ENCODE measurements at places on chromosomes 16 and 17. TPM values are rescaled to one million over a fixed set of nuclear protein-coding genes. Genes with fewer than 3 reads are reported as not detected.

- H3K27me3 ChIP-seq: no peaks in the 10 kb centered on the region
- no peak for DNase-seq
- no peak overlapping the region for H3K27ac ChIP-seq
- peaks cover 6% of the 10 kb centered on the region for H3K4me1 ChIP-seq
These were observed 22.1 kb downstream of the MPRIP start for GRCh38 chr17:17064322-17064721.

DNA sequence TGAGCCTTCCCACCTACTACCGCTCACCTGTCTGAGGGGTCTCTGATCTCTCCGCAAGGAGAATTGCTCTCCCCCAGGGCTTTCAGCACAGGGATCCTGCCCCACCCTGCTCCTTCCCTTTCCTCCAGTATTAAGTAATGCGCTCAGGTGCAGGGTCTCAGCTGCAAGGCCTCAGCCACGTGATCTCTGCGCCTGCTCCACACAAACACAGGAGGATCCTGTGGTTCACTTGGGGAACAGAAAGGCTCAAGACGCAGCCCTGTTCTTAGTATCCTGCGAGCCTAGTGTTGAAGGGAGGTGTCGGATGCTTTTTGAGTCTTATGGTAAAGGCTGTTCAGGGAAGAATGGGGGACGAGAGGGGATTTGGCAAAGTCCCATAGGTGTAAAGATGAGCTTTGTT, 41.6 kb upstream of the GCSH start:
- no peaks in the 10 kb centered on the region for H3K27me3 ChIP-seq
- DNase-seq: no peak
- no peak overlapping the region for H3K27ac ChIP-seq
- no peak overlapping the region for H3K4me3 ChIP-seq
- no peaks in the 10 kb centered on the region for H3K4me1 ChIP-seq

DNA sequence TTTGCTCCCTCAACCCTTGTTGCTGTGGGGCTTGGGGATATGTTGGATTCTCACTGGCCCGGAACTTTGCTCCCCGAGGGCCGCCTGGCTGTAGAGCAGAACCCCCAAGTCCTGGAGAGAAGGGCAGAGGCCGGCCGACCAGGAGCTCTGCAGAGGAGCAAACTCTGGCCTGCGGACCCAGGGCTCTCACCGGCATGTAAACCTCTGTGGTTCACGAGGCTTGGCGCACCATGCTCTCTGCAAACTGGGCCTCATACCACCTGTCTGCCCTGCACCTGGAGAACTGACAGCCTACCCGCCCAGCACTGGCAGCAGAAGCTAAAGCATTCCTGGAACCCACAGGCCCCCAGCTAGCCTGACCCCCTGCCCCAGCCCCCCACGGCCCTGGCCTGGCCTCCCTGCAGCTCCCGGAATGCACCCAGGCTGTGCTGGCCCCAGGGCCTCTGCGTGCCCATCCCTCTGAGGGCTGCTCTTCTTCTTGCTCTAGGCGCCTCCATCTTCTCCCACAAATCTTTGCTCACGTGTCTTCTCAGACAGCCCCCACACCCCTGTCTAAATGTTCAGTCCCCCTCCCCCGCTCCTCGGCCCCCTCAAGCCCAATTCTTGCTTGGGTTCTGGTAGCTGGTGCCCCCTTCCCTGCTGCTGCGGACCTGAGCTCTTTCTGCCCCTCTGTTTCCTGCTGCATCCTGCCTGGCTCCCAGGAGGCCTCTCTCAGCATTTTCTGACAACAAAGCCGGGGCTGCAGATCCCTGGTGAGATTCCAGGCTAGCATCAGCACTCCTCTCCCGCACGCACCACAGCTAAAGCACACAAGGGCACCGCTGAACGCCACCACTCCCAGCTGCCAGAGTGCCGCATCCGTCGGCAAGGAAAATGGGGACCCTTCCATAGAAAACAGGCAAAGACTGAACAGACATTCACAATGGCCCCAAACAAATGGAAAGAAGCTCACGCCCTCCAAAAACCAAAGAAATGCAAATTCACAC, 23.3 kb downstream of the ACTG1 start:
- no peaks in the 10 kb centered on the region for H3K27me3 ChIP-seq
- no peak for DNase-seq
- H3K27ac ChIP-seq: no peak overlapping the region
- no peaks in the 10 kb centered on the region for H3K36me3 ChIP-seq

DNA sequence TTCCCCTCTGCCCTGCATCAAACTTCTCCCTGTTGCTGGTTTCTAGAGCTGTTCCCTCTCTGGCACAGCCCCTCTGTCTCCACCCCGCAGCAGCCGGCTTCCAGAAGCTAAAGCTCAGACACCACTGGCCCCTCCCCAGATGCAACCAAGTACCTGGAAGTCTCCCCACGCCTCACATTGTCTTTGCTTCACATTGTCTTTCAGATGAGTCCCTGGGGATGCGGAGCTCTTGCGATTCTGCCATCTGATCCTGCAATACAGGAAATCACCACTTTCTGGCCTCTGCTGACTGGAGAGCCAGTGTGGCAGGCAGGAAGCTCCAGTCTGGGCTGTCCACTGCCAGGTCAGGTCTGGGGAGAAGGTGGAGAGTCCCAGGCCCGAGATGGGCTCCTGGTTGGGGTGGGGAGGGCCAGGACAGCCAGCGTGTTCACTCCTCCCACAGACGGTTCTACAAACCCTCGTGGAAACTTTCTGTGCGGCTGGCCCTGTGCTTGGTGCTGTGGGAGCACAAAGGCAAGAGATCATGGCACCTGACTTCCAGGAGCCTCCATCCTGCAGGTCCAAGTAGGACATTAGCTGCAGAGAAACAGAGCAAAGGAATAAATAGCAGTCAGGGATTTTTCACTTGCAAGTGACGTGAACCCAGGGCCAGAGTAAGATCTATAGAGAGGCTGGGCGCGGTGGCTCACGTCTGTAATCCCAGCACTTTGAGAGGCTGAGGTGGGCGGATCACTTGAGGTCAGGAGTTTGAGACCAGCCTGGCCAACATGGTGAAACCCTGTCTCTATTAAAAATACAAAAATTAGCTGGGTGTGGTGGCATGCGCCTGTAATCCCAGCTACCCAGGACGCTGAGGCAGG, 47.9 kb upstream of the MAP3K14 start:
- no peak overlapping the region for H3K27ac ChIP-seq
- DNase-seq: no peak
- H3K36me3 ChIP-seq: no peaks in the 10 kb centered on the region

DNA sequence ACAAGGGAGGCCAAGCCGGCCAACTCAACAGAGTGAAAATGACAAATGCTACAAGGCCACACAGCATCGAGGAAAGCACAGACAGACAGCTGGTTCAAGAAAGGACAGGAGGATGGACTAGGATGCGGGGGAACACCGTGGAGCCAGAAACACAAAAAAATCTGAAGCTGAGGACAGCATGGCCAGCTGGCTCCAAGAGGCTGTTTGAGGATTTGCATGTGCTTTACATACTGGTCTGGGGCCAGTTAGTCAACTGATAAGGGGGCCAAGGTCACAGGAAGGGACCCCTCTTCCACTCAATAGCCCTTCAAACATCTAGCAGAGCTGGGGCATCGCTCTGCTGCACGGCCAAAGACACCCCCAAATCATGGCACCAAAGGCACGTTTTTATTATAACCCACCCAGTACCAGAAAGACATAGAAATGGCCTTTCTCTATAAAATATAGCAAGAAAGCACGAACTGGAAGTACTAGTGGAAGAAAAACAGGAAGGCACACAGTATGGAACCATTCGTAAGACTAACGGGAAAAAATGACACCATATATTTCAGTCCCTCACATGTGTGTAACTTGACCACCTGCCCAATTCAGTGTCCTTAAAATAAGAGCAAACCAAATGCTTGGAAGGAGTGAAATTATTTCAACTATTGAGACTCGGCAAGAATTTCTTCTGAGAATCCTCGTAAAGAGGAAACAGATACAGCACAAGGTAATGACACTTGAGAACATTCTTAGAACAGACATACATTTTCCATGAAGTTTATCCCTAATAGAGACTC, 7.8 kb upstream of the SRL start:
- no peaks in the 10 kb centered on the region for H3K27me3 ChIP-seq
- H3K4me1 ChIP-seq: no peaks in the 10 kb centered on the region
- H3K36me3 ChIP-seq: no peaks in the 10 kb centered on the region
- H3K4me3 ChIP-seq: no peak overlapping the region

DNA sequence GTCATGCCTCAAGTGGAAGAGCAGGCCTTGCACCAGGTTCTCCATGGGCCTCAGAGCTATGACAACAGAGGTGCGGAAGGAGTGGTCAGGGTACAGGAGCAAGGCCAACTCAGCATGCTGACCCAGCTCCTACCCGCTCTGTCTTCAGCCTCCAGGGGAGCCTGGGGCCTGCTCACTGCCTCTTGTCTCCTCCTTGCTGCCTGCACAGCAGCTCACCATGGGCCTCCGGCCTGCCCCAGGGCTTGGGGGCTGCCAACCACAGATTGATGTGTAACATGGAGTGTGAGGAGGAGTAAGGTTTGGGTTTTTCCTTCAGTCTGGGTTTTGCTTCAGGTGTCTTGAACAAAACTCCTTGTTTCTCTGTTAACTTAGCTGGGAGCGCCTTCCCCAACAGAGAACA, 62.1 kb downstream of the PLD6 start:
- H3K27ac ChIP-seq: no peak overlapping the region
- no peaks in the 10 kb centered on the region for H3K4me1 ChIP-seq
- DNase-seq: no peak

GRCh38 chr16:75616521-75617010, 6.5 kb downstream of the ADAT1 start:
- no peaks in the 10 kb centered on the region for H3K27me3 ChIP-seq
- peak overlapping the region; percentile 2 for H3K27ac ChIP-seq
- no peak for DNase-seq
- no peaks in the 10 kb centered on the region for H3K4me1 ChIP-seq

DNA sequence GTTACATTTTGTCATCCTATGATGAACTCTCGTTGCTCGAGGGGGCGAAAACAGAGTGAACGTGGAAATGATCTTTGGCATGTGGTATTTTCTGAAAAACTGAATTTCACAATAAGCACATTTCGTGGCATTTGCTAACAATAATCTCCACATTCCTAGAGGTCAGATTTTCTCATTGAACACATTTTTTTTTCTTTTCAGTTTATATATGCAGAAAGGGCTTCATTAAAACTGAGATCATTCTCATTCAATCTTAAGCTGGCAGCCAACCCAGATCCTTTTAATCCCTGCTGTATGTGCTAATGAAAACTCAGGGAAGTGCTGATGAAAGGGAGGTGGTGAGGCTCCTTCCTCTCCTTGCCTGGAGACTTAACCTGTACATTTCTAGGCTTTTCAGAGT, 52.6 kb downstream of the PRKCA start:
- H3K4me3 ChIP-seq: no peak overlapping the region
- no peak overlapping the region for H3K27ac ChIP-seq
- no peak for DNase-seq
- H3K27me3 ChIP-seq: no peaks in the 10 kb centered on the region
- no peaks in the 10 kb centered on the region for H3K36me3 ChIP-seq
- H3K4me1 ChIP-seq: peaks cover 17% of the 10 kb centered on the region

- DNase-seq: no peak
- H3K27ac ChIP-seq: no peak overlapping the region
- peaks cover 4% of the 10 kb centered on the region for H3K4me1 ChIP-seq
These were observed 43.8 kb downstream of the TBCD start for GRCh38 chr17:82795615-82796014.

GRCh38 chr16:68242926-68243858, 2.0 kb upstream of the PLA2G15 start:
- H3K27me3 ChIP-seq: no peaks in the 10 kb centered on the region
- no peak for DNase-seq
- no peaks in the 10 kb centered on the region for H3K36me3 ChIP-seq
- H3K27ac ChIP-seq: no peak overlapping the region
- peaks cover 5% of the 10 kb centered on the region for H3K4me1 ChIP-seq
- H3K4me3 ChIP-seq: no peak overlapping the region

DNA sequence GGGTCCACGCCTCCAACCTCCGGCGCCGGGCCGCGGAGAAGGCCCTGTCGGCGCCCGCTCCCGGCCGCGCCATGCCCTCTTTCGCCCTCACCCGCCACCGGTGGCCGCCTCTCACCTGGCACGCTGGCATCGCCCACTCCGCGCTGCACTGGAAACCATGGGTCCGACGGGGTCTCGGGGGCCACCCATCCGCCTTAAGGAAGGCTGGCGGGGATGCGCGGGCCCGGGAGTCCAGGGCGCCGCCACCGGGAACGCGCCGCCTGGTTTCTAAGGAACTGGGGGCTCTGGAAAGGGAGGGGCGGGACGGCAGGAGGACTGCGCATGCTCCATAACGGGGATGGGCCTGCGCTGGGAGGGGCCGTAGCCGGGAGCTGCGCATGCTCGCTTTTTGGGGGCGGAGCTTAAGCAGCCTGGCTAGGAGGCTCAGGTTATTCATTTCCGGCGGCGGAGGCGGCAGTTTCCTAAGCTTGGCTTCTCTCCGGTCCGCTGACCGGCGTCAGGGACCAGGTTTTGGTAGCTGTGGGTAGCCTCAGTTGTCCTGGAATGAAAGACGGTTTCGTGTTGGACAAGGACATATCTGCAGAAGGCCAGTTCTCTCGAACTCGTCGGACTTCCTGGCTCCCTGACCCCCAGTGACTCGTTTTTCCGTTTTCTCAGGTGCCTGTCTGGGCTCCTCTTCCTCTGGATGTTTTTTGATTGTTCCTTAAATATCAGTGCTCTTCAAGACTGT, at the start of gene GFOD2:
Gene GFOD2 (minus strand): TSS at position 269 of the 730 bp plus-strand sequence. CDS start 33,601 bp downstream, outside the sequence.
- DNase-seq: peak; percentile 98
- H3K4me1 ChIP-seq: no peaks in the 10 kb centered on the region
- no peaks in the 10 kb centered on the region for H3K27me3 ChIP-seq
- peak within 1 kb of the TSS; percentile 84 for H3K4me3 ChIP-seq
- H3K27ac ChIP-seq: peak within 1 kb of the TSS; percentile 88
- no peaks in the 10 kb centered on the region for H3K36me3 ChIP-seq

Gene SLC16A6
- not detected for total RNA-seq

- H3K4me1 ChIP-seq: no peaks in the 10 kb centered on the region
- peak overlapping the region; percentile 91 for H3K4me3 ChIP-seq
- peak overlapping the region; percentile 2 for H3K27ac ChIP-seq
- no peaks in the 10 kb centered on the region for H3K27me3 ChIP-seq
- H3K36me3 ChIP-seq: no peaks in the 10 kb centered on the region
These were observed 1.7 kb downstream of the USP32 start for GRCh38 chr17:60390186-60390585.

Gene IKZF3
- 7.4 TPM for total RNA-seq

DNA sequence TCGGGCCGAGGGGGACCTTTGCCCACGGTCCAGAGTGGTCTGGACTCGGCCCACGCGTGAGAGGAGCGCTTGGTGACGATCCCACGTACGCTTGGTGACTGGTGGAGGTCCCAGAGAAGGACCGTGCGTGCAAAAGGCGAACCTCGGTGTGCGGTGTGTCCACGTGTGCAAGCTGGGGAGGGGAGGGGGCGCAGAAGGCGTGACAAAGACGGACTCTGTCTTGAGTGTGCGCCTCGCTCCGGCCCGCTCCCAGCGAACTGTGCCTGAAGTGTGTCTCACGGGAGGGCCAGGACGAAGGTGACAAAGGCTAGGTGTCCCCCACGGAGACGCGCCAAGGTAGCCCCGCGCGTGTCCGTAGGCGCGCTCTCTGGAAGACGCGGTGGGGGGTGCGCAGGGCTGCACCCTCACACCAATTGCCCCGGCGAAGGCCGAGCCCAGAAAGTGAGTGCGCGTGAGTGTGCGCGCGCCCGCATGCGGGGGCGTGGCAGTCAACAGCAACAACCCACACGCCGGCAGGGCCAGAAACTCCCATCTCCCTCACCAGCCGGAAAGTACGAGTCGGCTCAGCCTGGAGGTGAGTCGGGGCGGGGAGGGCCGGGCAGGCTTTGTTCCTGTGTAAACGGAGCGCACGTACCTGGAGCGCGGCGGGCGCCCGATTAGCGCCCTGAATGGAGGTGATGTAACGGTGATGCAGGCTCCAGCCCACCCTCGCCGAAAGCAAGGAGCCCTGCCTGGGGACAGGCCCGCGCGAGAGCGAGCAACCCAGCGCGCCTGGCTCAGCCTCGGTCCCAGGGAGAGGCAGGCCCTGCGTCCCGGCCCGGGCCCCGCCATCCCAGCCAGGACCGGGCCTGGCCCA, at the start of gene GPRC5C:
Gene GPRC5C (plus strand): TSS at position 521 of the 856 bp plus-strand sequence. CDS start 7,689 bp downstream, outside the sequence.
- H3K27ac ChIP-seq: peak within 1 kb of the TSS; percentile 97
- peak; percentile 92 for DNase-seq
- no peaks in the 10 kb centered on the region for H3K27me3 ChIP-seq
- no peaks in the 10 kb centered on the region for H3K36me3 ChIP-seq
- H3K4me1 ChIP-seq: peaks cover 52% of the 10 kb centered on the region
- peak within 1 kb of the TSS; percentile 43 for H3K4me3 ChIP-seq
